Frontal cortex (tissue), 4 donors: ENCODE measurements at places on chromosomes 2 and 18. TPM values are rescaled to one million over a fixed set of nuclear protein-coding genes. Genes with fewer than 3 reads are reported as not detected.

Gene UPP2
- 1.6 TPM for total RNA-seq

Gene MORN2
- total RNA-seq = 17.9 TPM

Gene MARCHF4
- 8.2 TPM for total RNA-seq

Gene PIEZO2
- total RNA-seq = 2.4 TPM

Gene CCDC178
- 2.9 TPM for total RNA-seq

Gene RAB31
- total RNA-seq = 37.5 TPM

Gene CACNB4
- total RNA-seq = 42.4 TPM

Gene ERFE
- 0.82 TPM for total RNA-seq

Gene CPLX4
- not detected for total RNA-seq

Gene SERPINB11
- total RNA-seq = not detected

Gene LYG2
- not detected for total RNA-seq

Gene IL36RN
- not detected for total RNA-seq

Gene OR6B2
- total RNA-seq = not detected

Gene NTSR2
- total RNA-seq = 0.82 TPM

Gene PLGLB2
- 0.41 TPM for total RNA-seq

Gene ITPRID2
- 31.4 TPM for total RNA-seq

Gene ITGA6
- 26.5 TPM for total RNA-seq

Gene ANKRD12
- 135 TPM for total RNA-seq

Gene CD8B2
- total RNA-seq = under 0.01 TPM

Gene SCTR
- 0.82 TPM for total RNA-seq

Gene C2orf81
- total RNA-seq = 0.41 TPM

Gene GKN1
- total RNA-seq = not detected

Gene PSTPIP2
- 0.41 TPM for total RNA-seq

Gene AGAP1
- total RNA-seq = 27.3 TPM

Gene MBP
- 7.7 TPM for total RNA-seq

Gene MAP3K19
- total RNA-seq = 0.41 TPM

Gene COLEC12
- 16.7 TPM for total RNA-seq

Gene SLC39A6
- total RNA-seq = 231 TPM
